ENCODE measurements at places on chromosomes 3 and 15.

- DNase-seq: no peak
Observed at GRCh38 chr3:142586803-142587406, 8.4 kb upstream of the ATR start.

DNA sequence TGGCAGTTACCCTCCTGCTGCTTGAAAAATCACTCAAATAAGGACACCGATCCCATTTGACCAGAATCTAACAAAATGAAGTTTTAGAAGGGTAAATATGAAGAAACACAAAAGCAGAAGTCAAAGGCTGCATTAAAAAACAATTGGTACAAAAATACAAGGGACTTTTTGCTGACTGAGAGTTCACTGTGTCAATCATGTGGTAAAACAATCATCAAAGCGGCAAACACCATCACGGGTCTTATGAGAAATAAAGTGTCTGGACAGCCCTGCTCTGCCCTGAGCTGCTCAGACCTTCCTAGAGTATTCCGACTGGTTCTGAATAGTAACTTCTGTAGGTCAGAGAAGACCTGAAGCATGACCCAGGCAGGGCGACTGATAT lies 137.2 kb upstream of the RAD18 start:
- DNase-seq: no peak

DNA sequence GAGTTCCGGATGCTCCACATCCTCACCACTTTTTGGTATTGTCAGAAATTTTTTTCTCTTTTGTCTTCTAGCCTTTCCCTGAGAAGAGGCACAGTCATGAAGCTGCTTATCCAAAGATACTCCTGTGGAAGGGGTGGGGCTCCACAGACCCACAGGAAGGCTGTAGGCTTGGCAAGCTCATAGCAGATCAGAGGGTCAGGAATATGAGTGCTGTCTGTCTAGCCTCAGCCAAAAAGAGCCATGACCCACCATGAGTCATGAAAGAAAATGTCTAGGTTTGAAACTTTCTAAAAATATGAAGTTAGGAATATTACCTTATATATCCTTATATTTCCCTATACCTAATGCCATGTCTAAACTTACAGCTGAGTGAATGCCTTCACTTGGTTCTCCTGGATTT lies 118.2 kb upstream of the THBS1 start:
- no peak for DNase-seq

DNA sequence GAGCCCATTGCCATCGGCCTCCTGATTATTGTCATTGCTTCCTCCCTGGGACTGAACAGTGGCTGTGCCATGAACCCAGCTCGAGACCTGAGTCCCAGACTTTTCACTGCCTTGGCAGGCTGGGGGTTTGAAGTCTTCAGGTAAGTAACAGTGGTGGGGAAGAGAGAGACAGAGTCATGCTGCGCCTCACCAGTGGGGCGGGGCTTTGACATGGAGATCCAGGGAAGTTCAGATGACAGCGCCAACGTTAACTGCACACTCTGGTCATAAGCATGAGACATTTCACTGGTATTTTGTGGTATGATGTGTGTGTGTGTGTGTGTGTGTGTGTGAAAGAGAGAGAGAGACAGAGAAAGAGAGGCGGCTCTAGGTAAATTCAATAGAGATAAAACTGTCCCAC lies 41.0 kb downstream of the AQP9 start:
- no peak for DNase-seq

GRCh38 chr3:39432342-39432741 lies 25.8 kb downstream of the RPSA start:
- no peak for DNase-seq

GRCh38 chr3:43287500-43287873 lies 1.1 kb downstream of the SNRK start:
- no peak for DNase-seq

DNA sequence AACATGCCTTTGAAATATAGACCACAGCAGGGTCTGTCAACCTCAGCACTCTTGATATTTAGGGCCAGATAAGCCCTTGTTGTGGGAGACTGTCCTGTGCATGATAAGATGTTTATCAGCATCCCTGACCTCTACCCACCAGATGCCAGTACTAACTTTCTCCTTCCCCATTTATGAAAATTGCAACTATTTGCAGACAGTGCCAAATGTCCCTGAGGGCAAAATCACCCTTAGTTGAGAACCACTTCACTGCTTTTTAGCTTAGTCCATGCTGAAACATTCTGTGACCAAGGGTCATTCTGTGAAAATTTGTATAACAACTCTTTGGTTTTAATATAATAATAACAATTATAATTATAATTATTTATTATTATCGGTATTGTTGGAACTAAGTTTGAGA lies 1032.4 kb downstream of the MCTP2 start:
- DNase-seq: no peak

DNA sequence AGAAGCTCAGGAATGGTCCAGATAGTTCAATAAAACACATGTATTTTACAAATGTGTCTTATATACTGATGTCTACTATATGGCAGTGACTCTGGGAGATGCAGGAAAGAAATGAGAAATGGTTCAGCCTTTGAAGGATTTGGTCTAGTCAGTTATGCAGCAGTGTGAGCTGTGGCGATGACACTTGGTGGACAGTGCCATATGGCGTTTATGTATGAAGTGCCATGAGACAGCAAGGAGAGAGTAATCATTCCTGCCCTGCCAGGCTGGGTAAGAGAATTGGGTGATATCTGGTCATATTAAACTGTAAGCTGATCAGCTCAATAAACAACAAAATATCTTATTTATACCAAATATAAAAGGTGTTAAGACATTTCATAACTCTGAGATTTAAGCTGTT lies 47.6 kb upstream of the ANP32A start:
- DNase-seq: no peak

DNA sequence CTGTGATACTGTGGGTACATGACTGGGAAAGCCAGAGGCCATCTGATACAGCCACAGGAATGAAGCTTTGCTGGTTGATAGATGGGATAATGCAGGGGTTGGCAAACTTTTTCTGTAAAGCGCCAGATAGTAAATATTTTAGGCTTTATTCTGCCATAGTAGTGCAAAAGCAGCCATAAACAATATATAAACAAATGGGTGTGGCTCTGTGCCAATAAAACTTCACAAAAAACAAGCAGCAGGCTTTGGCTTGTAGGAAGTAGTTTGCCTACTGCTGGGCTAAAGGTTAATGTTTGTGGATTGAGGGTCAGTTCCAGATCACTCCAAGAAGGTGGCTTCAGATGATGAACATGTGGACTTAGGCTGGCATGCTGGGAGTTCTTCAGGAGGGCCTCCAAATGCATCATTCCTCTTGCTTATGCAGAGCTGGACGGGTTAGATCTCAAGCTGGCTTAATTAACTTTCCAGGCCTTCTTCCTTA lies 305.7 kb downstream of the RPLP1 start:
- no peak for DNase-seq

GRCh38 chr15:66952756-66953522 lies 112.5 kb upstream of the SMAD3 start:
- no peak for DNase-seq

DNA sequence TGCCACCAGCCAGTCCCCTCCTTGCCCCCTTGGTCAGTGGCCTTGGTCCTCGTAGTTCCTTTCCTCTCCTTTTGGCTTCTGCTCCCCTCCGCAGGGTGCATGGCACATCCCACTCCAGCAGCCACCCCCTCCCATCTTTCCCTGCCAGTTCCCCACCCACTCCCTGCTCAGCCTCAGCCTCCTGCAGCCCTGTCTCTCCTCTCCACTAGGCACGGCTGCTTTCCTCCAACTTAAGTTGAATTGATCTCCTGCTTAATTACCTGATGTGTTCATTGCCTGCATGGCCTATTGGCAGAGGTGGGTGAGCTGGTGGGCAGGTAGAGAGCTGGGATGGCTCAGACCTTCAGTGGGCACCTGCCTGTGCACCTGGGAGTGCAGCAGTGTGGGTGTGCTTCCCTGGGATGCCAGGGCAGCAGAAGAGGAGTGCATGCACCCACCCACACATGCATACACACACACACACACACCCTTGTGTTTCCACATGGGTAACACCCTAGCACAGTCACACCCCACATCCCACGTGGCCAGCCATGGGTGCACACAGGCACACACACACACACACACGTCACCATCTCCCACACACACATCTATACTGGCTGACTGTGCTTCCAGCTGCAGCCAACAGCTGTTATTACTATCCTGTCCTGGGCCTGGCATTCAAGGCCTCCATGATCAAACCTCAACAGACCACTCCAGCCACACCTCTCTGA lies 30.9 kb downstream of the C3orf18 start:
- DNase-seq: no peak

GRCh38 chr3:89966877-89967665 lies 859.6 kb downstream of the EPHA3 start:
- no peak for DNase-seq

DNA sequence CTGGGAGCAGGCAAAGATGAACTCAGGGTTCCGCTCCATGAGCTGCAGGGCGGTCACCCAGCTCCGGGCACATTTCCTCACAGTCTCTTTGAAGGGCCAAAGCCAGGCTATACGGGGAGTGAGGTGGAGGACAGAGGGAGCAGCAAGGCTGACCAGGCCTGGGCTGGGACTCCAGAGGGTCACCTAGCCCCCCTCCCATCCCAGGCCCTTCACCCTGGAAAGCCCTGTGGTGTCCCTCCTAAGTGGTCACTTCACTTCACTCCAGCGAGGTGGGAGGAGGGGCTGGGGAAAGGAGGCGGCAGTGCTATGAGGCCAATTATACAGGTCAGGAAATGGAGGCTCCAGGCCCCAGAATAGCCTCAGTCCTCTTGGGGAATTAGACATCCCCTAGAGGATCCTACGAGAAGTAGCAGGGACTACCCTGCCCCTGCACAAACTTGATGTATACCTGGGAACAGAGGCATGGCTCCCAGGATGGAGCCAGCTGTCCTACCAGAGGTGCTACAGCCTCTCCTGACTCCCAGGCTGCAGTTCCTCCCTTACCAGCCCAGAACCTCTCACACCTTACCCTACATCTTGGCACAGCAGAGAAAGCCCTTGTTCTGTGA lies 5.7 kb downstream of the MAN2C1 start:
- DNase-seq: no peak

DNA sequence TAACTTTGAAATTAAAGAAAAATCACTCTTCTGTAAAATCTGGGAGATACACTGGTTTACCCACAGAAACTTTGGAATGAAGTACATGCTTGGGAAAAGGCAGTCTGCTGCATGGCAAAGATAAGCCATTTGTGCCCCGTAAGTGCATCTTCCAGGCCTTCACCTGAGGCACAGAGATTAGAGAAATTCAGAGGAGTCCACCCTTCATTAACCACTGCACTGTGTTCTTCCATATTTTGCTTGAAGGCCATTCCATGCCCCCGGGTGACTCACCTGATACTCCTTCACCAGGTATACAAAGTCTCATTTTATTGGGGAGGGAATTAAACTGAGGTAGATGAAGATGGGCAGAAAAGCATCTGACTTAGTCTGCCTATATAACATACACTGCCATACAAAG lies 53.0 kb downstream of the CMSS1 start:
- DNase-seq: no peak

- no peak for DNase-seq
Observed at GRCh38 chr3:60801307-60801706, 449.9 kb downstream of the FHIT start.

DNA sequence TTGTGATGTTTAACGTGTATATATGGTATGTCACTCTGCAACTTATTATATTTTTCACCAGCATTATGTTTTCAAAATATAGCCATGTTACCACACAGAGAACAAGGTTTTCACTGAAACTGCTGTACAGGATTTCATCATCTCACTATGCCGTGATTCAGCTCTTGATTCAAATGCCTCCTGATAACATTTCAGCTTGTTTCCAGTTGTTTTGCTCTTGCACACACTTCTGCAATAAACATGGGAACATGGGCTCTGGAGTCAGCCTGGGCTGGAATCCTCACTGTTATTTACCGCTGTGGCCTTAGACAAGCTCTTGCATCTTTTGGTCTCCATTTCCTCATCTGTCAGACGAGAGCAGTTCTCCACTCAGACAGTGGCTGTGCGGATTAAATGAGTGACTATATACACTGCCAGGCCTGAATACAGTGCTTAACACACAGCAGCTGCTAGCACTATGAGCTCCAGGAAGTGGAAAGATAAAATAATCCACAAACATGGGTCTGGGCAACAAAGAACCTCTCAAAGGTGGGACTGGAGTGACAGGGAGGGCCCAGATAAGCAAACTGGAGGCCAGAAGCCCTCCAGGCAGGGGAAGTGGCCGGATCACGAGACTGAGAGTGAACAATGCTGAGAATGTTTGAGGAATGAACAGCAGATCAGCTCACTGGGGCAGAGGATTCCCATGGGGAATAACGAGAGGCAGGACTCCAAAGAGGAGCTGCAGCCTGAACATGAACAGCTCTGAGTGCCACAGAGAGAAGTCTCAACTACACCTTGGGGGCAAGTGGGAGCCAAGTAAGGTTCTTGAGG lies 17.7 kb downstream of the NTRK3 start:
- no peak for DNase-seq

DNA sequence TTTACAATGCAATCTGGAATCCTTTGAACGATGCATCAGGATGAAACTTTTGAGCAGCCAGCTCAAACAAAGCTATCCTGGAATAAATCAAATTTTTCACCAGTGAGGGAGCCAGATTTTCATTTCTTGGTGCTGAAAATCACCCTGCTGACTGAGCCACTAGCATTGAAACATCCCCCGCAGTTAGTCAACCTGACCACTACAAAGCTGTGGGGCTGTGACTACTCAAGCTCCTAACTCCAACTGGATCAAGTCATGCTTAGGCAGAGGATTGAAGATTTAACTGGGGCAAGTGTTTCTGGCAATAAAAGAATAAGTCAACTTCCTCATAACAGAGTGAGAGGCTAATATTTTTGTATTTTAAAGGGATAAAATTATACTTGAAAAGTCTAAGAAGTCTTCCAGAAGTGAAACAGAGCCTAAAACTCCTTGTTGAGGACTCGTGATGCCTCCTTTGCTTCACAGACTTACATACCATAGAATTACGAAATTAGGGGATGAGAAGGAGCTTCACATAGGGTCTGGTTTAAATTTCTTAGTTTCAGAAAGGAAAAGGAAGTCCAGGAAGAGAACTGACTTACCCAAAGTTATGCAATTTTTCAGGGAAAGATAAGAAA lies 177.8 kb downstream of the SERPINI1 start:
- no peak for DNase-seq

DNA sequence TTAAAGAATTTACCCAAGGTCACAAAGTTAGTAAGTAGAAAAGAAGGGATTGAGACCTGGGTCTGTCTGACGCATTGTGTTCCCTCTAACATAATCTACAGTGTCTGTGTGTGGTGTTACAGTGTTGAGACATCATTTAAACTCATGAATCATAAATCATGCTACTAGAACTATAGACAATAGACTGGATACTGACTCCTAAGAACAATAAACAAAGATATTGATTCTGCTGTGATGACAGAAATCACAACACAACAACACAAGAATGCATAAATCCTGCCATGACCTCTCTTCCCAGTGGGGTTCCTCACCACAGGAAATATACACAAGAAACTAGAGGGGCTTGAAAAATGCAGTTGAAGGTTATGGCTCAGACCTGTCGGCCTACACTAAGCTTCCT lies 44.3 kb downstream of the TRIM69 start:
- DNase-seq: no peak

DNA sequence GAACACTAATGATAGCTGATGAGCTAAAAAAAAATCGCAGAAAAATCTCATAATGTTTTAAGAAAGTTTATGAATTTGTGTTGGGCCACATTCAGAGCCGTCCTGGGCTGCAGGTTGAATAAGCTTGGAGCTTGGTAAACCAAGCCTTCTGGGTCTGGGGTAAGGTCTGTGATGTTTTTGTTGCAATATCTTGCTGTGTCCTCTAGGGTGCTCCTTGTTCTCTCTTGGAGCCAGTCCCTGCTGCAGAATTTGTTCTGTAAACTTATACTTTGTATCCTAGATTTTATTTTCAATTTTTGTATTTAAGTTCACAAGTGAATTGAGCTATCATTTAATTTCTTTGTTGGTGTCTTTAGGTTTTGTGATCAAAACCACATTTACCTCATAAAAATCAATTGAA lies 143.7 kb downstream of the NR1D2 start:
- no peak for DNase-seq
